ENCODE measurements at places on chromosomes 3 and 15. TPM values are rescaled to one million over a fixed set of nuclear protein-coding genes. Genes with fewer than 3 reads are reported as not detected.

DNA sequence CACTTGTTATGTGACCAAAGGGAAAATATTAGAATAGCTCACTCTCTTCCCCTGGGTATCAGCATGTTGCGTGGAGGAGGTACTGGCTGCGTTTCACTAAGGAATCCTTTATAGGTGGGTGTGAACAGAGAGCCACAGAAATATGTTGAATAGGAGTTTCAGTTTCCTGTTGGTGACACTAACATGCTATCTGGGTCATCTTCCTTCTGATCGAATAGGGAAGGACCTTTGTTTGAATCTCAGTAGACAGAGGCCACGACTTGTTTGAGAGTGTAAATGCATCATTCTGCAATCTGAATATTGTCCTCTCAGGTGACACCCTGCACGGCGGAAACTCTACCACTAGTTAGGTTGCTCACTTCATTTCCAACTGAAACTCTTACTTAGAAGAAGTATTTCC, 157.9 kb upstream of the SLC2A2 start:
- no peak for DNase-seq

DNA sequence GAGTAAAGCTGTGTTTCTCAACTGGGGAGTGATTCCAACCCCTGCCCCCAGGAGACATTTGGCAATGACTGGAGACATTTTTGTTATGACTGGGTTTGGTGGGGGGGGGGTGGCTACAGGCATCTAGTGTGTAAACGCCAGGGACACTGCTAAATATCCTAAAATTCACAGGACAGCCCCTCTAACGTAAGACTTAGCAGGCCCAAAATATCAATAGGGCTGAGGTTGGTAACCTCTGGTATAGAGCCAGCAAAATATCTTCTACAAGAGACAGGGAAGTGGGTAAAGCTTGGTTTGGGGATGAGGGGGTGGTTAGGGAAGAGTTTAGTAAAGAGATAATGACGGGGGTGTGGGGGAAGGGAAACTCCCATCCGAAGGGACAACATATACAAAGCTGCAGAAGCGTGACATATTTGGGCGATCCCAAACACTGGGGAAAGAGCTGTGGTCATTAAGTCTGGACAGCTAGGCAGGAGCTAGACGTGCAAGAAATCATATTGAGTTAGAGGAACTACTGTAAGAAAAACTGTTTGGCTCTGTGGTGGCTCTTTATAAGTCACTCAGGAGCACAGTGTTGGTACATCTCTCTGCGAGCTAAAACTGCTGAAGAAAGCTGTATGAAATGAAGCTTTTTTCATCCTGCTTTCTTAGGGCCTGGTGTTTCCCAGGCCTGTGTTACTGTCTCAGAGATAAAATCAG, 697 bp upstream of the TRIM69 start:
- DNase-seq = no peak

DNA sequence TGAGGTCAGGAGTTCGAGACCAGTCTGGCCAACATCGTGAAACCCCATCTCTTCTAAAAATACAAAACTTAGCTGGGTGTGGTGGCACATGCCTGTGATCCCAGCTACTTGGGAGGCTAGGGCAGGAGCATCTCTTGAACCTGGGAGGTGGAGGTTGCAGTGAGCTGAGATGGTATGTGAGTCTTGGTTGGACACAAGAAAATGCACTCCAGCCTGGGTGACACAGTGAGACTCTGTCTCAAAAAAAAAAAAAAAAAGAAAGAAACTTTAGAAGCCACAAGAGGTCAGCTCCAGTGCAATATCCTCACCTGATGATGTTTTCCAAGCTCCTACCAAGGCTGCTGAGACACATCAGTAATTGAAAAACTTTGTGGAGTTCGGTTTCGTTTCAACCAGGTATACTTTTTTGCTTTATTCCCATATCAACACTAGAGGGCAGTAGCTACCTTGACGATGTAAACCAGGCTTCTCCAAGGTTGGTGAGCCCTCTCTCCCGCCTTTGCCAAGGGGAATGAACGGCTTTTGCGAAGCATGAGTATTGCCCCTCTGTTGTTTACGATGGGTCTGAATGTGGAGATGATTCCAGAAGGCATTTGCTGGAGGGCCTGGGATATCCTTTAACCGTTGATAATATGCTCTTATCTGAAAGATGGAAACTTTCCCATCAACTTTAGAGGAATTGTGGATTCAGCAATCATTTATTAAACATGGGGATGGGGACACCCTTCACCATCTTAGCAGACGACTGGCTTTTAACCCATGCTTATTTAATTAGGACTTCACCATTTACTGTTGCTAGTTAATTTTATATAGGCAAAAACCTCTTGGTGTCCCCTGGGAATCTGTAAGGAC, 202.8 kb downstream of the SV2B start:
- DNase-seq = no peak

- no peak for DNase-seq
Measured at GRCh38 chr15:89662893-89663626, 7.8 kb upstream of the KIF7 start.

- no peak for DNase-seq
Measured at GRCh38 chr3:19574268-19574667, 359.7 kb downstream of the EFHB start.

DNA sequence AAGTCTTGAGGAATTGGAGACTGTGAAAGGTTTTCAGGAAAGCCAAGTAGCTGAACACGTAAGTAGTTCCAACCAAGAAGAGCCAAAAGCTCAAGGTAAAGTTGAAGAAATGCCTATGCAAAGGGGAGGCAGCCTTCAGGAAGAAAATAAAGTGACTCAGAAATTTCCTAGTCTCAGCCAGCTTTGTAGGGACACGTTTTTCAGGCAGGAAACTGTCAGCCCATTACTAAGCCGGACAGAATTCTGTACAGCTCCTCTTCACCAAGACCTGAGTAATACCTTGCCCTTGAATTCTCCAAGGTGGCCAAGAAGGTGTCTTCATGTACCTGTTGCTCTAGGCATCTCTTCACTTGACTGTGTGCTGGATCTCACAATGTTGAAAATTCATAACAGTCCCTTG, 48.6 kb downstream of the CDAN1 start:
- no peak for DNase-seq

DNA sequence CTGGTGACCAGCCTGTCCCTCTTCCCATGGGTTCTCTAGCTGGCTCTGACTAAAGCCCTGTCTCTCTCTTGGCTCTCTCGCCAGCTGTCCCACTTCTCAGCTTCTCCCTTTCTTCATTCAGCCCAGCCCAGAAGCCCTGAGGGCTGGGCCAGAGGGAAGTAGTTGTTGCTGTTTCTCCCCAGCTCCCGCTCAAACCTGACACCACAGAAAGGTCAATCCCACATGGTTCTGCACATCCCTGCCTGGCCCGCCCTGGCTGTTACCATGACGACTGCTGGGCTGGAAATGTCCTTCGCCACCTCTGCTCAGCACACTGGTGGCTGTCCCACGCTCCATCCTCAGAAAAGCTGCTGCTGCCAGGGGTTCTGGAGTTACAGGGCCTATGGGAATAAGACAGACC, 25.9 kb downstream of the CCDC32 start:
- no peak for DNase-seq

- DNase-seq = no peak
Measured at GRCh38 chr15:66196602-66197001, 56.9 kb downstream of the MEGF11 start.

DNA sequence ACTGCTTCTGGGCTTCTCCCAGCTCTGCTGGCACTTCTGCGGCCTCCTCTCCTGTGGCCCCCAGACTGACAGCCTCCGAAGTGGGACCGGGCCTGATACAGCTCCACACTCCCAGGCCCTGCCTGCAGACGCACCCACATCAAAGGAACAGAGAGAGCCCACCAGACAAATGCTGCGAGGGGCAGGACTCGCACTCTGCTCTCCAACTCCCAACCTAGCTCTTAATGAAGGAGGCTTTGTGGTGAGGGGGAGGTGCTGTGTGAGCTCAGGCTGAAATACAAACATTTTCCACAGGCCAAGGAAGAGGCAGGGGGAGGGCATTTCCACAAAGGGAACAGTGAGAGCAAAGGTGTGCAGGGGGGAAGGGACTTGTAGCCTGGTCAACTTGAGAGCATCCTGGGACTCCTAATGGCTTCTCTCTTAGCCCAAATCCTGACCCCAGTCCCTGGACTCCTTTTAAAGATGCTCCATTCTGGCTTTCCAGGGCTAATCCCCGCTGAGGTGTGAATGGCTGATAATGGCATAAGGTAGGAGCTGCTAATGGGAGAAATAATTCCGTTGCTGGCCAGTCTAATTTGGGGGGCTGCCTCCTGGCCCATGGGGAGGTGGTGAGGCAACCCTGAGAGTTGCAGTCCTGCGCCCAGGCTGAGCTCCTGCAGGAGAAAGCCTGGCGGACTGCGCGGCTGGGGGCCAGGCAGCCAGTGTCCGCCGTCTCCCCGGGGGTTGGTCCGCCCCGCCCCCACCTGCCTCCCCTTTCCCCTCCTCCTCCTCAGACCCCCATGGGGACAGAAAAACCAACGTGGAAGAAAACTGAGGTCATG, 9.6 kb downstream of the LINGO1 start:
- DNase-seq = no peak

GRCh38 chr3:71583566-71584393, at the start of gene FOXP1:
Gene FOXP1, minus strand, starts transcription at chr3:71583728. Its CDS starts 385,347 bp downstream, at chr3:71198381.
- peak; percentile 72 for DNase-seq

- DNase-seq = no peak
Measured at GRCh38 chr3:152206243-152206760, 62.4 kb upstream of the MBNL1 start.

- no peak for DNase-seq
Measured at GRCh38 chr3:145981056-145981455, 179.9 kb downstream of the PLOD2 start.

GRCh38 chr3:39208463-39209055, 16.2 kb upstream of the XIRP1 start:
- DNase-seq = peak; percentile 21

- no peak for DNase-seq
Measured at GRCh38 chr3:152076148-152076547, 192.6 kb upstream of the MBNL1 start.

DNA sequence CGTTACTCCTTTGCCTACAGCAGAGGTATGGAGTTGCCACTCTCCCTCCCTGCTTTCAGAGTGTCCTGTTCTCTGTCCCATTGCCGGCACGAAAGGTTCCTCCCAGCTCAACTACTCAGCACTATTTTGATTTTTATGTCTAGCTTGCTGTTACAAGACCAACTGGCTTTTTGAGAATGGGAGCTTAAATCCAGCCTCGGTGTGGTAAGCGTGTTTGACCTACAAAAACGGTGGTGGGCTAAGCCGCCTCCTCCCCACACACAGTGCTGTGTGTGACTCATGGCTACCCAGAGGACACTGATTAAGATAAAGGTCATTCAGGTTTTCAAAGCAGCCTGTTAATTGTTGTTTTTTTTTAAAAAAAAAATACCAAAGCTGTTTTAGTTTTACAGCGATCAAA, 64.5 kb downstream of the LRTM1 start:
- no peak for DNase-seq

GRCh38 chr15:57631386-57632110, 39.8 kb downstream of the MYZAP start:
- DNase-seq = no peak

DNA sequence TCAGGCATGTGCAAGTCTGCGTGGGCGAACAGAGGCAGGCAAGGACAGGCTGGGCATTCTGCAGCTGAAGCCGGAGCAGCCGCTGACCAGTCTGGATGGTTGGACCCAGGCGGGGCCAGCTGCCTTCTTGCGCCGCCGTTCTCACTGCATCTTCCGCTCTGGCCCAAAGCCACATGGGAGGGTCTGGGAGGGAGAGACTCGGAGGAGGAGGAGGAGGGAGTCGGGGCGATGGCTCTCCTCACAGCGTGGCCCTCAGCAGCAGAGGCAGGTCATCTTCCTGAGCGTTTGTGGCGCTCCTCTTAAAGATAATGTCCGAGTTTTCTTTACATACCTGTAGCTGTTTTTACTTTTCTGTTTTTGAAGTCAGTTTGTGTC, 5.9 kb downstream of the CLK3 start:
- no peak for DNase-seq

DNA sequence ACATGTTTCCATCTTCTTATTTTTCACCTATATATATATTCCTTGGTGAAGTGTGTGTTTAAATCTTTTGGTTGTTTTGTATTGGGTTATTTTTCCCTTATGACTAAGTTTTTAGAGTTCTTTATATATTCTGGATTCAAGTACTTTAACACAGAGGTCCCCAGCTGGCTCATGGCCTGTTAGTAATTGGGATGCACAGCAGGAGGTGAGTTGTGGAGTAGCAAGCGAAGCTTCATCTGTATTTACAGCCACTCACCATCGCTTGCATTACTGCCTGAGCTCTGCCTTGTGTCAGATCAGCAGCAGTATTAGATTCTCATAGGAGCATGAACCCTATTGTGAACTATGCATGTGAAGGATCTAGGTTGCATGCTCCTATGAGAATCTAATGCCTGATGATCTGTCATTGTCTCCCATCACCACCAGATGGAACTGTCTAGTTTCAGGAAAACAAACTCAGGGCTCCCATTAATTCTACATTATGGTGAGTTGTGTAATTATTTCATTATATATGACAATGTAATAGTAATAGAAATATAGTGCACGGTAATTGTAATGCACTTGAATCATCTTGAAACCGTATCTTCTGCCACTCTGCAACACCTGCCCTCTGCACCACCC, 151.6 kb downstream of the RSRC1 start:
- DNase-seq = no peak

GRCh38 chr3:15538345-15538744, 16.8 kb upstream of the COLQ start:
- DNase-seq = no peak

GRCh38 chr3:61687663-61688306, 126.4 kb downstream of the PTPRG start:
- DNase-seq = no peak

- DNase-seq = peak; percentile 35
Measured at GRCh38 chr3:115092220-115092791, 54.8 kb downstream of the ZBTB20 start.

Gene PLAAT1
- not detected for total RNA-seq

Gene GOLGA6A
- total RNA-seq = 0.16 TPM

Gene LZTFL1
- total RNA-seq = 10.8 TPM

Gene CCDC9B
- total RNA-seq = 1.4 TPM

Gene THPO
- not detected for total RNA-seq

Gene C3orf70
- not detected for total RNA-seq

Gene RAD51
- 0.69 TPM for total RNA-seq

Gene SAMD7
- total RNA-seq = not detected

Gene CAMK2N2
- total RNA-seq = not detected

Gene TMEM207
- total RNA-seq = not detected

Measured in naive thymus-derived CD8-positive, alpha-beta T cell (primary cell).